ENCODE measurements at places on chromosomes 6 and 20.

DNA sequence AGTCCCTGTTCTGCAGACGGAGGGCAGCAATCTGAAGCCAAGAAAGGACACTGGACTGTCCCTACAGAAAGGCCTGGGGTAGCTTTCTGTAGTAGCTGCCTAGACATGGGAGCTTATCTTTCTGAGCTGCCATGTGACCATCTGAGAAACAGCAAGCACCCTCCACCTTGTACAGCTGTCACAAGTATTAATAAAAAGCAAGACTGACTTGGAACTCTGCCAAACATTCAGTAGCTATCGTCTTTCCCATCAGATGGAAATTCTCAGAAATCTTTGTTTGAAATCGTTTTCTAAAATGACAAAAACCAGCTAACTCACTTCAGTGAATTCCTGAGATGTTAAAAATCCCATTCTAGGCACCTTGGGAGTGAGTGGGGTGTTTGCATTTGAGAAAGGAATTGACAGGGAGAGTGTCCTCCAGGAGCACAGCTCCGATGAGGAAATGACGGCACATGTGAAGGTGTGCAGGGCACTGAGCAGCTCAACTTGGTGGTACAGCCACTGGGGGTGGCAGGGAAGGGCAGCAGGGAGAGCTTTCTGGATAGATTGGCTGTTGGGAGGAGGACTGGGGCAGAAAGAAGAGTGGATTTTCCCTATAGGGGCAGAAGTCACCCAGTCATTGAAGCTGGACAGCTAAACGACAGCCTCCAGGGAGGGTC is 24.5 kb downstream of the ACSS1 start:
- DNase-seq = no peak

DNA sequence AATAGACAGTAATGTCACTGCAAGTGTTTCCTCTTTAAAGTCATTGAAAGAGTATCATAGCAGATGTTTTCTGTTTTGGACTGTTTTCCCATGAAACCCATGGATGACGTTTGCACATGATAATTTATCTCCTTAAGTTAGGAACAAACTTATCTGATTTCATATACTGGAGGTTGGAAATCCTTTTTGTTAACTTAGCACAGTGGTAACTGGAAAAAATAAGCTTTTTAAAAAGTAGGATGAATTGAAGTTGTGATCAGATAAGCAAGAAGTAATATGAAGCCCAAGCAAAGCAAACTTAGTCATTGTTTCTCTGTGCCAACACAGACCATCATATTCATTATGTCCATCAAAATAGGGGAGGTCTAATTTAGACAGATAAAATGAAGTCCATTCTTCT is 61.6 kb downstream of the PLCB4 start:
- no peak for DNase-seq

DNA sequence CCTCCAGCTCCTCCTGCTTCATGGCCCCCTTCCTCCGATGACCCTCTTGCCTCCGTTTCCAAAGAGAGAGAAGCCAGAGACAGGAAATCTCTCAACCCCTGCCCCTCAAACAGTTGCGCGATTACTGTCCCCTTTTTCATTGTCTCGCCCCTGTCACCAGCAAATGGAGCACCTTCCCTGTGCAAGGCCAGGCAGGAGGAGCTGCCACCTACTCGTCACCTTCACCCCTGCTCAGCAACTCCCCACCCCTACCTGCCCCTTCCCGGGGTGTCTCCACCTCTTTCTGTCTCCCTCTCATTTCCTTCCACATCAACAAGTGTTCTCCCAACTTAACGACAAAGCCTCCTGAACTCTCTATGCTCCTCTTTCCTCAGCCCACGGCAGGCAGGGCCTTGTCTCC is 13.7 kb downstream of the PNLDC1 start:
- DNase-seq = no peak

DNA sequence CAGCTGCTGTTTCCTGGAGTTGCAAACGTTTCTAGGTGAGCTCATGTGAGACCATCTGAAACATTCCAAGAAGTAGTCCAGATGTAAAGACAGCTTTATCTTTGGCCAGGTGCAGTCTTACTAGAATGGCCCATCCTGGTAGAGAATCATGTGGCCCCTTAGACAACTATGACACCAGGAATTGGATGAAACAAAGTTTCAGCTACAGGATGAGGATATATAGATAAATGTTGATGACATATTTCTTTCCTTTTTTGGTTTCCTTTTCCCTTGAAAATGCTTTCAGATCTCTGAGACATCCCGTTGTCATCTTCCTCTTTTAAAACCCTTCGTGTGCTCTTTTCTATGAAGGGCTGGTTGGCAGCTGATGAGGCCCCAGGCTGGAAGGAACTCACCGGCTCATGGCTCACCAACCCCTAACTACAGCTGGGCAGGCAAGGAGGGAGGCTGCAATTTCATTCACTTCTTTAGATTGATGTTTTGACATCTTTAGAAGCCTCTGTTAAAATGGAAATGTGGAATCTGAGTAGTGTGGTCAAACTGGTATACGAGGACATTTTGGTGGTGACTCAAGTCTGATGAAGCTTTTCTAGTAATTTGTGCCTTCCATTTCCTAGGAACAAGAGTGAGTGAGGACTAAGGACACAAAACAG is 167.9 kb upstream of the TNFAIP3 start:
- DNase-seq = no peak

DNA sequence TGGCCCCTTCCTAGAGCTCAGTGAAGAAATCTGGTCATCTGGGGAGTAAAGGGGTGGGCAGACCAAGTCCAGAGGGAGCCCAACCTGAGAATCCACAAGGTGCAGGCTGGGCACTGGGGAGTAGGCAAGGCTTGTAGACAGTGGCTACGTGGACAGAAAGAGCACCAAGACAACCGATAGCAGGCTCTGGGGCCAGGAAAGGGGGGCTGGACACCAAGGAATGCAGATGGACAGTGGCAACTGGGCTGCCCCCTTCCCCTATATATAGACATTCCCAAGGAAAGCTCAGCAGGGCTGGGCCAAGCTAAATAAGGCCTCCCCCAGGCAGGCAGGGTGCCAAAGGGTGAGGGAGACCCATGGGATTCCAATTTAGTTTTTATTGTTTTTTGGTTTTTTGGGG is 1.5 kb upstream of the TNNC2 start:
- DNase-seq = no peak

GRCh38 chr6:135675862-135676261 is 175.6 kb upstream of the PDE7B start:
- no peak for DNase-seq

DNA sequence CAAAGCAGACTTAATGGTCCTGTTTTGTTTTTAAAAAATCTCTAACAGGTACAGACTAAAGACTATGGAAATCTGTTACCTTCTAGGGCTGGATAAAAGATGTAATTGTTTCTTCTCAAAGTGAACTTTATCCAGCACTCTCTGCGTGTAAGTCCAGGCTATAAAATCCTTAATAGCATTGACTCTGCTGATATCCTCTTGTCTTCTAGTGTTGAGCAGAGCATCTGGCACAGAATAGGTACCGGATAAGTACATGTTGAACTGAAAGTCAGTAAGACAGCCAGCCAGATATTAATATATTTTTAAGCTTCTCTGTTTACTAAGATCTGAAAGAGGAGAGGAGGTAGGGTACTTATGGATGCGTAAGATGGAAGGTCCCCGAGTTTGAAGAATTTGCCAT is 262.3 kb downstream of the TBC1D7 start:
- DNase-seq = no peak

- DNase-seq = no peak
Observed at GRCh38 chr6:127949251-127949650, 48.4 kb upstream of the THEMIS start.

DNA sequence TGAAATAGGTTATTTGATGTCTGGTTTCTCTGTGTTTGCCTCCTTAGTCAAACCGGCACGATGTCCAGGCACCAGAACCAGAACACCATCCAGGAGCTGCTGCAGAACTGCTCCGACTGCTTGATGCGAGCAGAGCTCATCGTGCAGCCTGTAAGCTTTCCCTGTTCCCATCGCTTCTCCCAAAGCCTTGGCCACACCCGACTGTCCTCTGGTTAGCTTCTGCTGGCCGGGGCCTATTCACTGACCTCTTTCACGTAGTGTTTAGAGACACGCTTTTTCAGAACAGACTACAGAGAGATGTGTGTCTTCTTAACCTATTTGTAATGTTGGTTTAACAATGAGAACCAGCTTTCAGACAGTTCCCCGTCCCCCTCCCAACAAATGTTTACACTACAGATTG is 14.2 kb downstream of the DSP start:
- DNase-seq = no peak
